ENCODE measurements at places on chromosomes 12 and 14.

DNA sequence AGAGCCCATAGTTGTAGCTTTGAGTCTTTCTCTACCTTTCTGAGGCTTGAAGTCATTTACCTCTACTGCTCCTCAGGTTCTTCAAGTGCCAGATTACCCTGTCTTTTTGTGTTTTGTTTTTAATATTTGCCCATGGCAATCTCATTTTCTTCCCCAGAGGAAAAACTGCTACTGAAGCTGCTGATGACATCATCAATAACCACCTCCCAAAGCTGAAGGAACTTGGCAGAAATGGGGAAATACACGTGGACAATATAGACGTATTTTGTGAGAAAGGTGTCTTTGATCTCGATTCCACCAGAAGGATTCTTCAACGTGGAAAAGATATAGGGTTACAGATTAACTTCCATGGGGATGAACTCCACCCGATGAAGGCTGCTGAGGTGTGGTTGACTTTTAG lies 17.1 kb downstream of the AMDHD1 start:
- DNase-seq: no peak

DNA sequence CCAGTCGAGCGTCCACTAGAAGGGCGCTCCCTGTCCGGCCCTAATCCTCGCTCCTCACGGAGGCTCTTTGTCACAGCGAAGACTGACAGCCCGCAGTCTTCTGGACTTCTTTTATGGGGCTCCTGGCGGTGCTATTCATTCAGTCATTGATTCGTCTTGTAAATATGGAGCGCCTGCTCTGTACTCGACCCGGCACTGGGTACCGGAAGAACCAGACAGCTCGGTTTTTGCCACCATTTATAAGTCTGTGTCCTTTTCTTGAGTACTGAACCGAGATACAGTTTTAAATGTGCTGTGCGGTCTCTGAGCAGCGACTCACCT lies 570 bp downstream of the DMAC2L start:
- no peak for DNase-seq

- no peak for DNase-seq
These were observed 410.1 kb upstream of the MGAT4C start for GRCh38 chr12:86666316-86666715.

DNA sequence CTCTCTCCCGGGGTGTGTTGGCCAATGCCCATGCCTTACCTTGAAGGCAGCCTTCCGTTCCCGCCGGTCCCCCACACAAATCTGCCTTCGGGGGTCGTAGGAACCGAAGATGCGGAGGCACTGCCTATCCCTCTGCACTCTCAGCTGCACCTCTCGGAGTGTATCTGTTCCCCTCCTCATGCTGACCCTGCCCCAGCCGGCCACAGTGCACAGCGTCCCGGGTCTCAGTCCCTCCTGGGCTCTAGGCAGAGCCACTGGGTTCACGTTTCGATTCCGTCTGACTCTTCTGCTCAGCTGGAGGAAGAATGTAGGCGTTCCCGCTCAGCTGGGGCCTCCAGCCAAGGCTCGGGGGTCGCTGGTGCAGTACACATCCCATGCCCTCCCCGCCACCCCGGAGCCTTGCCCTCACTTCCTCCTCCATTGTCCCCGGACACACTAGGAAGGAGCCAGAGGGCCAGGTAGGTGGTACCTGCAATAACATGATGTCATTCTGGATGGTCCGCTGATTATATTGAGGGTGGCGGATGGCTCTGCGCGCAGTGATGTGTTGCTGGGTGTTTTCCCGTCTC lies 1.8 kb downstream of the CTSG start:
- no peak for DNase-seq

GRCh38 chr14:56219666-56220413 lies 101.6 kb downstream of the PELI2 start:
- no peak for DNase-seq

DNA sequence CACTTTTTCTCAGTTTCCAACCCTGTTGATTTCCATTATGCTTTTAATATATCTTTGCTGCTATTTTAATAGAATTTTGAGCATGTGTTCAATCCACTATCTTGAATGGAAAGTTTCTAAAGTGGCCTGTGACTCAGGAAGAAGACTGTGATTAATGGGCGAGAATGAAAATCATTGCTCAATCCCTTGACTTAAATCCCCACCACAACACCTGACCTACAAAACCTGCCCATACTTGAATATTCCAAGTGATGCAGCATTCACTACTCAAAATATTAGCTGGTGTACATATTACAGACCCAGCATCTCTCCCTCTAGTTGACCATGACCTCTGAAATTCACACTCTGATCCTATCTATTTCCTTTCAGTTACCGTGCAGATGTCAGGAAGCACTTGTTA lies 1.3 kb upstream of the OAS3 start:
- no peak for DNase-seq

DNA sequence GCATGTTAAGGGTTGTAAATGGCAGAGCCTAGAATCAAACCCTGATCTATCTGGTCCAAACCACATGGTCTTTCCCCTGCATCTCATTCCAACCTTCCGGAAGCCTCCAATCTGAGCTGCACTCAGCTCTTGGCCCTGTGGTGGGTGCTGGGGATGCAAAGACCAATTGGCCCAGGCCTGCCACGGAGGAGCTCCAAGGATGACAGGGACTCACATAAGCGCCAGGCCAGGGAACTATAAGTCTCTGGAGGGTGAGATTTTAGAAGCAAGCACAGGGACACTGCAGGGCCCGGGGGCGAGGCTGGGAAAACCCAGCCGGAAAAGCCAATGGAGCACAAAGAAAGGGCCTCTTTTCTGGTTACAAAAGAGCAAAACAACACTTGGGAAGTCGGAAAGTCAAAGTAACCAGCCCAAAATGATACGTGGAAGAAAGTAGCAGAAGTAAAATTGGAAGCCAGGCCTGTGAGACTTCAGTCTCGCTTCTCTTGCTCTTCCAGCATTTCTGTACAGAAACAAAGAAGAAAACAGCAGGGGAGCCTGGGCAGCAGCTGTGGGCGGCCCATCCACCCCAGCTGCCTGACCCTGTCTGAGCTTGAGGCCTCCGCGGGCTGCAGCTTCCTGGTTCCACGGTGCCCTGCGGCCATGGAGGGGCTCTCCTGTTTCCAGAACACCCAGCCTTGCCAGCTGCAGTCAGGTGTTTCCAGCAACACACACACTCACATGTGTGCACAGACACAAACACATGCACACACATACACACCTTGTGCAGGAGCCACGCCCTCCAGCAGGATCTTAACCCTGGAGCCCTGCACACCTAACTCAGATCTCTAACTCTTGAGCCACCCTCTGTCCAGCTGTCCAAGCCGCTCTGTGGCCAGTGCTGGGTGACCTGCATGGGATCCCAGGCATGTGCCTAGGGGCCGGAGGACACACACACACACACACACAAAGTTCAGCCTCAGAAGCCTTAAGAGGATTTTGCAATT lies 178.2 kb downstream of the BCL11B start:
- DNase-seq: no peak

GRCh38 chr12:111643427-111643826 lies 42.3 kb downstream of the BRAP start:
- no peak for DNase-seq

DNA sequence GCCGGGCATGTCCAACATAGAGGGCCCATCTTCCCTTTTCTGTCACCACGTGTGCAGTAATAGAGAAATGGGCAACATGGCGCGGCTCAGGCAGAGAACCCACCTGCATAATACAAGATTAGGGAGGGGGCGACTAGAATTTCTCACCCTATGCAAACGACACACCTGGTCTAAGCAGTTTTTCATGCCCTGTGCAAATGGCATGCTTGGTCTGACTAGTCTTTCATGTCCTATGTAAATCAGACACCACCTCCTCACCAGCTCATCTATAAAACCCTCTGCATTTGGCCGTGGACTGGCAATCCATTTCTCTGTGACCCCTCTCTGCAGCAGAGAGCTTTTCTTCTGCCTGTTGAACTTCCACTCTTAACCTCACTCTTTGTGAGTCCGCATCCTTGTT lies 180.2 kb upstream of the PZP start:
- DNase-seq: no peak

DNA sequence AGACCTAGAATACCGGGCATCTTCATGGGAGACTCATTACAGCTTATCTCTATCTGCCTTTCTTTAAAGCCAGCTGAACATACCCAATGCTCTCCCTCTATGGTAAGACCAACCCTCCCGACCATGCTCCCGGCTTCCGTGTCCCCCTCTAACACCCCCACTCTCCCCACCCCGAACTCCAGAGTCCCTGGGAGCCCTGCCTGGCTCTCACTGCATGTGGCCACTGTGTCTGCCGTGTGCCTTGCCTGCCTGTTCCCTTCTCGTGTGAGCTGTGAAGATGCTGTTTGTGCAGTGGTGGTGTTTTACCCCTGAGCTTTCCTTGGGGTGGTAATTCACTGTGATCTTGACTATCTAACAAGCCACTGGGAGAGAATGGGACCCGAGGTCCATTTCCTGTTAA lies 146.4 kb upstream of the FKBP4 start:
- DNase-seq: no peak

DNA sequence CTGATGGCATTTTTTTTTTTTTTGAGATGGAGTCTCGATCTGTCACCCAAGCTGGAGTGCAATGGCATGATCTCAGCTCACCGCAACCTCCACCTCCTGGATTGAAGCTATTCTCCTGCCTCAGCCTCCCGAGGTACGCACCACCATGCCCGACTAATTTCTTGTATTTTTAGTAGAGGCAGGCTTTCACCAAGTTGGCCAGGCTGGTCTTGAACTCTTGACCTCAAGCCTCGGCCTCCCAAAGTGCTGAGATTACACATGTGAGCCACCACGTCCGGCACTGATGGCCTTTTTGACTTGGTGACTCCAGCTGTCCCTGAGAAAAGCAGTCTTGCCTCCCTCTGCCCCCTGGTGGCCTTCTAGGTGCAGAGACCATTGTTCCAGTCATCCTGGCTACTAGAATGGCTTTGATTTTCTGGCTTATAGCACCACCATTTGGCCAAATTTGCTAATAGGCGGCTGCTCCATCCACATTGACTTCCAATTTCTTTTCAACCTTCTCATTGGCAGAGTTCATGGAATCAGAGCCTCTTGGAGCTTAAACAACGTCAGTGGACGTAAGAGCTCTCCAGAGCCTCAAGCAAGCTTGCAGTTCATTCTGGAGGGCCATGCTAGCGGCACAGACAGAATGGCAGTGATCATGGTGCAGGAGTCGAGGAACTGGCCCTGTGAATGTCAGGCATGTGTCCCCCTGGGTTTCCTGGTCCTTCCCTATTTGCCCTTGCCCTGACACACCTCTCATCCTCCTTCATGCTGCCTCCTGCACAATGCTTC lies 25.4 kb upstream of the EIF4B start:
- peak; percentile 60 for DNase-seq

- DNase-seq: no peak
These were observed 12.1 kb upstream of the GALNT9 start for GRCh38 chr12:132341318-132342050.

DNA sequence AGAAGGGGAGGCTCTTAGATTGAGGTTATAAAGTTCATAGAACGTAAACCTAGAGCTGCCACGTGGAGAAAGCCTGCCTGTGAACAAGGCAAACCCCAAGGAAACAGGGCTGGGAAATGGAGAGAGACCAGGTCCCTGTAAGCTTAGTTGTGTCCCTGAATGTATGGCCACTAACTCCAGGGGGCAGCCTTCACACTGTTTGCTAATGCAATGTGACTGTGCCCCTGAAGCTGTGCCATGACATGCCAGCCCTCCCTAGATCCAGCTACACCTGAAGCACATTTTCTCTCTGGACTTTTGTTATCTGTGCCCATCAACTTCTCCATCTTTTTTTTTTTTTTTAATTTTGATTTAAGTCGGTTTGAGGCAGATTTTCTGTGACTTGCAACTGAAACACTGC lies 60.6 kb upstream of the TMCC3 start:
- no peak for DNase-seq

- no peak for DNase-seq
These were observed 12.8 kb downstream of the DIP2B start for GRCh38 chr12:50517421-50518048.

DNA sequence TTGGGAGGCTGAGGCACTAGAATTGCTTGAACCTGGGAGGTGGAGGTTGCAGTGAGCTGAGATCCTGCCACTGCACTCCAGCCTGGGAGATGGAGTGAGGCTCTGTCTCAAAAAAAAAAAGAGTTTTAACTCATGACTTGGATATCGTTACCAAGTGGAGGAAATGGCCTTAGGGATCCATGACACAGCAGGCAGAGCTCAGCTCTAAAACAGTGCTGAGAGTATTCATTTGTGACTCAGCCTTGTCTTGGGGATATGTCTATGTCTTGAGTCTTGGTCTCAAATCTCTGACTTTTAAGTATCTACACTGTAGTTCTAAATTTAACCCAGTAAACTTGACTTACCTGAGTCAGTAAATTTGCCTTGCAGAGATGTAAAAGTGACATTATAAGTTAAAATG lies 8.8 kb upstream of the PEX5 start:
- no peak for DNase-seq

- DNase-seq: no peak
These were observed 269.8 kb downstream of the BCAT1 start for GRCh38 chr12:24679126-24679525.

DNA sequence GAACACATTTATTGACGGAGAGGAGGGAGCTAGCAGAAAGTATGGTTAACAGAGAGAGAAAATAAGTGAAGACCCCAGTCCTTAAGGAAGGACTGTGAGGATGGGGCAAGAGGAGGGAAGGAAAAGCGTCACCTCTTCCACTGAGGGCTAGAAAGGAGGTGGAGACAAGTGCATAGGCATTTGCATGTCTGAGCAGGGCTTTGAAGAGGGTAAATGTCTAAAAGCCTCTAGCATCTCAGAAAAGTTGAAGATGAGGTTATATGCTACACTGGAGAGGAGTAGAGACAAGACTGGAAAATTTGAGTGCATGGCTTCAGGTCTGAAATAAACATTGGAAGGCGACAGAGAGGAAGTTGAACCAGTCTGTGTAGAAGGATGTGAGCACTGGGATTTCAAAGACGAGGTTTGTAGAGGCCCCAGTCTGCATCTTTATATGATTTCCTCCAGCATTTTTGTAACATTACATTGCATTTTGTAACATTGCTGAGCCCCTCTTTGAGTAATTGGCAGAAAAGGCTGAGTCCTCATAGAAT lies 98.5 kb upstream of the IFNG-AS1 start:
- DNase-seq: no peak

GRCh38 chr14:53384073-53384472 lies 230.9 kb upstream of the DDHD1 start:
- DNase-seq: no peak

- no peak for DNase-seq
These were observed 941 bp downstream of the ZDHHC17 start for GRCh38 chr12:76764856-76765255.

GRCh38 chr12:109539508-109539907 lies 33.8 kb downstream of the MMAB start:
- DNase-seq: no peak

DNA sequence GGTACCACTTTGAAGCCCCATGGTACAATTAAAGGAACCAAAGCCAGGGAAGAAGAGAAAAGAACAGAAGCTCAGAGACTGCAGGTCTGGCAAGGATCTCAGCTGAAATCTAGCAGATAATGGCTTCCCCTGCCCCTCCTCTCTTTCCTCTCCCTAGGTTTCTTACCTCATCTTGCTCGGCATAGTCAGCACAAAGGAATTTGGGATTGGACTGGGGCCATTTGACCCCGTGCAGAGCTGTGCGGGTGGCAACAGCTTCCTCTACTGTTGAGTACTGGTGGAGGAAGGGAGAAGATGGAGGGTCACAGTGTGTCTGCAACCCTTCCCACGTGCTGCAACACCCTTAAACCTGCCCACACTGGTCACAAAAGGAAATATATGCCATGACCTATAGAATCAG lies 4.7 kb upstream of the CDH24 start:
- DNase-seq: no peak

- DNase-seq: no peak
These were observed 139.3 kb downstream of the TTC7B start for GRCh38 chr14:90676912-90677311.
